ENCODE measurements at places on chromosomes 1 and 21. TPM values are rescaled to one million over a fixed set of nuclear protein-coding genes. Genes with fewer than 3 reads are reported as not detected.

CENPS gene
- 14.8 TPM for total RNA-seq

DNA sequence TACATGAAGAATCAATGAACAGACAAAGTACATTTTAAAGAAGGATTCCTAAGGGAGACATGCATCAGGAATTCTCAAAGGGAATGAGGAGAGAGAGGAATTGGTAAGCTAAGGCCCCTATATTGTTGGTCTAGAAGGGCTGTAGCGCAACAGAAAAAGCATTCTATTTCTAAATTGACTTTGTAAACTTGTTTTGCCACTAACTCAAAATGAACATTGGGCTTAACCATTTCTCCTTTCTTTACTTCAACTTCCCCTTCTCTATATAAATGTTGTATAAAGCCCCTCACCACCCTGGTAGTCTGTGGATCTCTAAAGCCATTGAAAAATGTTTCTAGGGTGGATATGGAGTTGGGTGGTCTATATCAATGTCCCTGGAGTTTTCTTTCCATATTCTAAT lies 20.4 kb upstream of the OR6N2 start:
- H3K4me1 ChIP-seq, result no peaks in the 10 kb centered on the region
- no peaks in the 10 kb centered on the region for H3K36me3 ChIP-seq
- peaks cover 6% of the 10 kb centered on the region for H3K27me3 ChIP-seq
- no peak overlapping the region for H3K4me3 ChIP-seq
- no peak overlapping the region for H3K27ac ChIP-seq

- peak overlapping the region; percentile 49 for H3K4me3 ChIP-seq
- peaks cover 89% of the 10 kb centered on the region for H3K4me1 ChIP-seq
- H3K27me3 ChIP-seq, result no peaks in the 10 kb centered on the region
These were observed 16.9 kb downstream of the CAPZB start for GRCh38 chr1:19468397-19468956.

NR1I3 gene
- not detected for total RNA-seq

- H3K4me1 ChIP-seq, result peaks cover 2% of the 10 kb centered on the region
- peaks cover 26% of the 10 kb centered on the region for H3K27me3 ChIP-seq
- no peak overlapping the region for H3K4me3 ChIP-seq
- DNase-seq, result no peak
These were observed 94.2 kb upstream of the IPO9 start for GRCh38 chr1:201734786-201735185.

- H3K4me1 ChIP-seq, result peaks cover 24% of the 10 kb centered on the region
- H3K4me3 ChIP-seq, result no peak overlapping the region
- H3K36me3 ChIP-seq, result no peaks in the 10 kb centered on the region
These were observed 30.3 kb upstream of the RGS16 start for GRCh38 chr1:182634306-182635072.

SNX7 gene
- total RNA-seq, result not detected

DNA sequence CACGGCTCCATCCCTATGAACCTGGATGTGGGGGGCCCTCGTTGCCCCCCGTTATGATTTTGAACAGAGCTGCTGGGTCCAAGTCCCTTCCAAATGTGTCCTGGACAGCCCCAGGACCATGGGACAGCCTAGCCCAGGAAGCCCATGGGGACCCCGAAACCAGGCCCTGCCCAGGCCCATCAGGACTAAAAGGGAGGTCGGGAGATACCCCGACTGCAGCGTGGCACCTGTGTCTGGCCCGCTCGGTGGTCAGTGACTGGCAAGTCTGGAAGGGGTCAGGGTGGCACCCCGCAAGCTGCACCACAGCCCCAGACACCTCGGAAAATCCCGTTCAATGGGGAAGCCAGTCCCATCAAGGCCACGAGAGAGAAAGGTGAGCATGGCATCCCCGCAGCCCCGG lies 10.4 kb upstream of the SRARP start:
- no peak overlapping the region for H3K27ac ChIP-seq
- no peak for DNase-seq
- no peaks in the 10 kb centered on the region for H3K4me1 ChIP-seq
- H3K27me3 ChIP-seq, result peaks cover 9% of the 10 kb centered on the region

GRCh38 chr1:84171481-84171880 lies 27.4 kb downstream of the PRKACB start:
- peaks cover 25% of the 10 kb centered on the region for H3K36me3 ChIP-seq
- no peak for DNase-seq

PLD5 gene
- total RNA-seq, result not detected

APOBEC4 gene
- total RNA-seq, result not detected

S100A12 gene
- total RNA-seq, result not detected

RNU1-1 gene
- 922 TPM for total RNA-seq

DNA sequence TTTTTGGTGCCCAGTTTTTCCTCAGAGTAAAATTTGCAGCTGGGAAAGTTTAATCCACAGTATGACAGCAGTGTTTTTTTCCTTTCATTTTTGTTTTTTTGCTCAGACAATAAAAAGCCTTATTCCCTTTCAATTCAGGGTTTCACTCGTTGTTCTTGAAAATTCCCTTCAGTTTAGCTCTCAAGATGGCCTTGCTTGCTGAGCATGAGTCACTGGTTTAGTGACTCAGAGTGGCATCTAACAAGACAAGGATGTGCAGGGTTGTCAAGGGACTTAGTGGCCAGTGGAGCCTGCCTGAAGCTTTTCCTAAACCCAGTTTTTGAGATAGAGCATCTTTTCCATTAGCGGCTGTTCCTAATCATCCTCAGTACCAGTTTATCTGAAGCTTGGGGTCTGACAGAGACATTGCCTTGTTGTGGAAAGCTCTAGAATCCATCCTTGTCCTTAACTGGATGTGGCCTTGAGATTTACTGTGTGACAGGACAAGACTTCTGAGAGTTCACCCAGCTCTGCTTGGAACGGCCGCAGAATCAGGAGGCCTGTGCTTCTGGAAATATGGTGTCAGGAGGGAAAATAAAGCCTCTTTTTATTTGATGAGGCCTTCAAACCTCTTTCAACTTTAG lies 48.4 kb upstream of the DNAJC6 start:
- H3K36me3 ChIP-seq, result no peaks in the 10 kb centered on the region
- no peak for DNase-seq
- H3K4me3 ChIP-seq, result peak overlapping the region; percentile 20
- peaks cover 49% of the 10 kb centered on the region for H3K4me1 ChIP-seq
- peaks cover 7% of the 10 kb centered on the region for H3K27me3 ChIP-seq

MPL gene
- not detected for total RNA-seq

- no peaks in the 10 kb centered on the region for H3K36me3 ChIP-seq
- H3K27me3 ChIP-seq, result peaks cover 9% of the 10 kb centered on the region
- no peak overlapping the region for H3K4me3 ChIP-seq
- no peak for DNase-seq
- H3K4me1 ChIP-seq, result no peaks in the 10 kb centered on the region
- no peak overlapping the region for H3K27ac ChIP-seq
These were observed 72.3 kb upstream of the CAPZB start for GRCh38 chr1:19557609-19558051.

GRCh38 chr1:193042766-193043691 lies 16.1 kb downstream of the UCHL5 start:
- DNase-seq, result no peak
- peaks cover 6% of the 10 kb centered on the region for H3K4me1 ChIP-seq
- H3K36me3 ChIP-seq, result peaks cover 52% of the 10 kb centered on the region
- no peak overlapping the region for H3K4me3 ChIP-seq

DNA sequence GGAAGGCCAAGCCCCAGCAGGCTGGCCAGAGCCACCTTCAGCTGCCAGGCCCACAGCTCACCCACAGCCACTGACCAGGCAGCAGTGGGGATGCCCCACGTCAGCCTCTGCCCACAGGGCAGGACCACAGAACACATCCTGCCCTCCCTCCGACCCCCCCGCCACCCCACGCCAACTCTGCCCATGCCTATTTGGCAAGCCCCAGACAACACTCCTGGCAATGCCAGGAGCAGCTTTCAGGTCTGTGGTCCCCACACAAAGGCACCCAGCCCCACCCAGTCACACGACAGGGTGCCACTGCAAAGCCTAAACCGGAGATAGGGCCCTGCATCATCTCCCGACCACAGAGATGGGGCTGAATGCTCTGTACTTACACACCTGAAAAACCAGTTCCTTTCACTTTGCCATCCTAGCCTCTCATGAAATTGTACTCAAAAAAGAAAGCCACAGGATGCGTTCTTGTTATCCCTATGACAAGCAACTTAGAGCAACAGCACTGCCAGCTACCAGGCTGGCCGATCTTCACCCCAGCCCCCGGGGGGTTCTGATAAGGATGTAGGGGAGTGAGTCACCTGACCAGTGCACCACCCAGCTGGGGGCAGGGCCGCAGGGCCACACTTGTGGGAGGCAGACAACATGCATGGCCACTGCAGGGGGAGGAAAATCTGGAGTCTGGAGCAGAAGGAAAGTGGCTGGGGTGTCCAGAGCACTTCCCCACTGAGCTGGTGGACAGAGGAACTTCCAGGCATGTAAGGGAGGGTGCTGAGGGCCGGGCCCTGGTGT lies 36.2 kb downstream of the UBE2G2 start:
- H3K4me3 ChIP-seq, result peak overlapping the region; percentile 21
- H3K27me3 ChIP-seq, result no peaks in the 10 kb centered on the region
- peak; percentile 75 for DNase-seq
